ENCODE measurements at places on chromosomes 6 and 20.
A peak's percentile ranks its signal among the peaks of the same experiment; 100 is the strongest.

DNA sequence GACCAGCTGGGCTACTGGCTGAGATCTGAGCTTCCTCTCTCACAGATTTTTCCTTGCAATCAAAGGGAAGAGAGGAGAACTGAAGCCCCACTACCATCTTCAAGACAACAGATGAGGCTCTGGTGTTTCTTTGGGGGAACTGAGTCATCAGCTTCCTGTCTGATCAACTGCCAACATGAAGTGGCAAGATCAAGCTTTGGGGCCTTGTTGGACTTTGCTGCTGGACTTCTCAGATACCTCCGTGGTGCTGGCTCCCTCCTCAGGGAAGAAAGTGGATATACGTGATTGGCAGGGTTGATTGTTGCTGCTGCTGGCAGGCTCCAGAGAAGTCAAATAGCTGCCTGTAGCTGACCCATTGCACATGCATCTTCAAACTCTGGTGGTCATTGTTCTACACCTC is 3.6 kb upstream of the TOX2 start:
- no peak for DNase-seq

GRCh38 chr6:70371454-70372105 is 41.7 kb upstream of the FAM135A start:
- no peak for DNase-seq

- DNase-seq = peak; percentile 69
These were observed 25.3 kb downstream of the BFSP1 start for GRCh38 chr20:17505636-17506517.

GRCh38 chr6:8069631-8070284 is 5.6 kb upstream of the BLOC1S5 start:
- no peak for DNase-seq

- no peak for DNase-seq
These were observed 142.5 kb downstream of the KLHL32 start for GRCh38 chr6:97067045-97067444.

DNA sequence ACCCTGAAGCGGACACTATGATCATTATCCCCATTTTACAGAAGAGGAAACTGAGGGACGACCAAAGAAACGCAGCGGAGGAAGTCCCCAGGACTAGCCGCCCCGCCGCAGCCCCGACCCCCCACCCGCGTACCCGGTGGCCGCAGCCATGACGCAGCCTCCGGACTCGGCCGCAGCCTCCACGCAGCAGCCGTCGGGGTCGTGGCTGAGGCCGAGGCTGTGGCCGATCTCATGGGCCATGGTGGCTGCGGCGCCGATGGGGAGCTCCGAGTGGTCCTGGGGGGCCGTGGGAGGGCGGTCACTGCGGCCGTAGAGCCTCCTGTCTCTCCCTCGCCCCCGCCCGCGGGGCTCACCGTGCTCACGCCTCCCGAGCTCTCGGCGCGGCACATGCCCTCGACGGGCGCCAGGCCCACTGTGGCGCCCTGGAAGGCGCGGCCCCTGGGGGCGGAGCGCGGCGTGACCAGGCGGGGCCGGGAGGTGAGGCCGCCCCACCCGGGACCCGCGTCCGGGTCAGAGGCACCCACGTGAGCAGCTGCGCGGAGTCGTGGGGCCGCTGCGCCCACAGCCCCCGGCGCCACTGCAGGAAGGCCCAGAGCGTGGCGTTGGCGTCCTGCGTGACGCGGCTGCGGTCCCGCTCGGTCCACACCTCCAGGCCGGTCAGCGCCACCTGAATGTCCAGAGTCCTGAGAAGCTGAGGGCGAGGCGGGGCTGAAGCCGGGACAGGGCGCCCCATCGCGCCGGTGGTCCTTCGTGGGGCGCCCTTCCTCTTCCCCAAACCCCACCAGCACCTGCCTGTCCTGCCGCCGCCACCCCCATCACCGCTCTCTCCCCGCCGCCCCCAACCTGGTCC is 8.4 kb downstream of the ADAM33 start:
- no peak for DNase-seq

- peak; percentile 11 for DNase-seq
These were observed 5.5 kb upstream of the SOX4 start for GRCh38 chr6:21587961-21588480.

- no peak for DNase-seq
These were observed 22.9 kb downstream of the DEK start for GRCh38 chr6:18241208-18242038.

- no peak for DNase-seq
These were observed 28.1 kb downstream of the ACTR5 start for GRCh38 chr20:38776363-38776762.

GRCh38 chr6:35811699-35811995 is 6.5 kb downstream of the LHFPL5 start:
- no peak for DNase-seq

- no peak for DNase-seq
These were observed 333.9 kb upstream of the IRAK1BP1 start for GRCh38 chr6:78533426-78533825.

DNA sequence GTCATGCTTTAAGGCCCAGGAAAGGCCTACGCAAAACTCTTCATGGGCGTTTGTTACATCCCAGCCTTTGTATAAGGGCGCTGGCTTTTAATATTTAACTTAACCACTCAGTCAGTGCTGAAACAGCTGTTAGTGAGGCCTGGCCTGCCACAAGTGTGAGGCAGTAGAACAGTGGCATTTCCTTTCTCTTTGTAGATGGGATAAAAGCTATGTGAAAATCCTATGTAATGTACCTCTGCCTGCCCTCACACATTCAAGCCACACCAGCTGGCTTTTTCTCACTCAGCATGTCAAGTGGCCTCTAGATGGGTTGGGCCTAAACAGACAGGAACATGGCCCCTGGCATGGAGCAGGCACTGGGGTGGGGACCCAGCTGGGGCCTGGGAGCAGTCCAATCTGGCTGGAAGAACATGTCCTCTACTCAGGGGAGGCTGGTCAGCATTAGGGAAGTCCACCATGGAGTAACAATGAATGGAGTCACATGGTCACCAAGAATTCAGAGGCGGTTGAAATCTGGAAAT is 20.7 kb downstream of the CGA start:
- DNase-seq = no peak

- DNase-seq = no peak
These were observed 378 bp upstream of the LAMA2 start for GRCh38 chr6:128882560-128882959.

DNA sequence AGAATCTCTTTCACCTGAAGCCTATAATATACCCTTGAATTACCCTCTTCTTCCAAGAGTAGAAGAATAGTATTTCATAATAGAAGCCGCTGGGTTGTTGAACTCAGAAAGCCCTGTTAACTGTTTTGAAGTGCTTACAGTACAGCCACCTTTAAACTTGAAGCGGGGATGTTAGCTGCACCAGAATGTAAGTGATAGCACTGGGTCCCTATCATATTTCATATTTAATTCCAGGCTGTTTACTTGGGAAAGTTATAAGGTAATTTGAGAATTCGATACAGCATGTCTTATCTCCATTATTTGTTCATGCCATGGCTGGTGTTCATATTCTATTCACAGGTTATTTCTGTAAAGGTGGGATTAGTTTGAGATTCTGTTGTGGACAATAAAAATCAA is 63.5 kb upstream of the VSTM2L start:
- no peak for DNase-seq

GRCh38 chr6:89525786-89526562 is 93.0 kb downstream of the ANKRD6 start:
- no peak for DNase-seq

DNA sequence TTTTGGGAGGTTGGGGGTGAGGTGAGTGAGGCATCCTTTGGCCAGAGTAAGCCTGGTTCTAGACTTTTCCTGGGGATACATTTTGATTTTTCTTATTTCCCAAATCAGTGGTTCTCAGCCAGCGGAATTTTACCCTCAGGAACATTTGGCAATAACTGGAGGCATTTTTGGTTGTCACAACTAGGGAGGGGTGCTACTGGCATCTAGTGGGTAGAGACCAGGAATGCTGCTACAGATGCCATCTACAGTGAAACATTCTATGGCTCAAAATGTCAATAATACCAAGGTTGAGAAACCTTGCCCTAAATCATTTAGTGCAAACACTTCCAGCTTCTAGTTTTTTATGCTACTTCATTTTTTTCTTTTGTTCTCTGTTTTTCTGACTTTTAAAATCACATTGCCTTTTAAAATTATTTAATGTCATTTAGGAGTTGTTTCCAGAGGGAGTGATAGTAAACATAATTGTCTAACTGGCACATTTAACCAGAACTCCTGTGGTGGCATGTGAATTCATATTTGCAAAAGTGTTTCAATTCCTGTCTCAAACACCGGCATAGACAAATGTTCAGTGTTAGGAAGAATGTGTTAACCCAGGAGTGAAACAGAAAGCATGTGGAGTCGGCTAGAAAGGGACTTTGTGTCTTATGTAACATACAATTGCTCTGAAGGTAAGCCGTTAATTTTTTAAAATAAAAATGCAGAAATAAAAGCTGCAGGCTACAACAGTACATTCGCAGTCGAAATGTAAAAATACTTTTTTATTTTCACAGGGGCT is 59.0 kb downstream of the QRSL1 start:
- no peak for DNase-seq

GRCh38 chr20:41314386-41314785 is 3.1 kb downstream of the ZHX3 start:
- no peak for DNase-seq

GRCh38 chr6:107674995-107675738 is 148.9 kb downstream of the SCML4 start:
- peak; percentile 87 for DNase-seq

DNA sequence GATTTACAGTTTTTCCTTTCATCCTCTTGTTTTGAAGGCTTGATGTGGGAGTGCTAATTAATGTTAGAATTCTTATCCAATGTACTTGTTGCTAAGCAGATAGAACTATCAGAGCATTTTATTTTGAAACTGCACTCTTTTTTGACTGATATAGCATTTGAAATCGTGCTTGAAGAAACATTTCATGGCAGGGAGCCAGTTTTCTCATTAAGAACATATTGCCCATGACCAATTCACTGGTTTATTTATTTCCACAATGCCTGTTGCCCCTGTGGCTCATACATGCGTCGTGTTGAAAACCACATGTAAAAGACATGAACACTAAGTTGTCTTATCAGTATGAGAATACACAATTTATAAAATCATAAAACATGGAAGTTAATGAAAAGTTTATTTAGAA is 479.7 kb upstream of the FLRT3 start:
- no peak for DNase-seq

DNA sequence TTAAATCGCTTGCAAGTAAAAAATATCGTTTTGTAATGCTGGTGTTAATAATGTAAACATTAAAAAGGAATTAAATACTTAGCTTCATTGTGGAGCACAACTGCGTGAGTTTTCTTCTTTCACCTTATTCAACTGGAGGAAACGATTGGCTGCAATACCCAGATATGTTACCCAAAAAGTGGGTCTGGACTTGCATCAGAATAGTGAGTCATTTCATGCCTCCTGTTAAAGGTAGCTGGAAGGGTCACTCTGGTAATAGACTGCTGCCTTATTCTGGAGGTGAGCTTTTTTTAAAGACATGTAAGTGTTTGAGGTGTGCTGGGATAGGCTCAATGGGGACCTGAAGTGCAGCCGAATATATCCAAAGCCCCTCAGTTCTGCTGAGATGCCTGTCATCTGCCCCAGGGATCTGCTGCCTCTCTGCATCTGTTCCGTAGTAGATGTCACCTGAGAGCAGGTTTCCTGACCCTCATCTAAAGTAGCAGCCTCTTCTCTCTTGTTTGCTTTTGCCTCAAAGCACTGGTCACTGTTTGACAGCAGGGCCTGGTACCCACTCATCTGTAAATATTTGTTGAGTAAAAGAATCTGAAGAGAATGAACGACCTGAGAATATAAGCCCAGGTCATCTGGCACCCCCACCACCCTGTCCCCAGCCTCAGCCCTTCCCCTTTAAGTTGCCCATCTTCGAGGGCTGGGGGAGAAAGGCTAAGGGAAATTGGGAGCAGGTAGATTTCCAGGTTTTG is 5.6 kb upstream of the UQCC2 start:
- no peak for DNase-seq

DNA sequence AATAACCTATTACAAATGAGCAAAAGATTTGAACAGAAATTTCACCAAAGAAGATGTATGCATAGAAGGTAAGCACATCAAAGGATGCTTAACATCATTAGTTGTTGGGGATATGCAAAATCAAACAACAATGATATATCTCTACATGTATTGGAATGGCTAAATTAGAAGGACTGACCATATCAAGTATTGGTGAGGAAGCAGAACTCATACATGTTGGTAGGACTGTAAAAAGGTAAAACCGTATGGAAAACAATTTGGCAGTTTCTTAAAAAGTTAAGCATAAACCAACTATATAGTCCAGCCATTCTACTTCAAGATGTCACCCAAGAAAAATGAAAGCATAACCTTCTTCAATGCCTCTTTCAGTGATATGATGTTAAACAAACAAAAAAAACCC is 114.0 kb downstream of the MYB start:
- no peak for DNase-seq

DNA sequence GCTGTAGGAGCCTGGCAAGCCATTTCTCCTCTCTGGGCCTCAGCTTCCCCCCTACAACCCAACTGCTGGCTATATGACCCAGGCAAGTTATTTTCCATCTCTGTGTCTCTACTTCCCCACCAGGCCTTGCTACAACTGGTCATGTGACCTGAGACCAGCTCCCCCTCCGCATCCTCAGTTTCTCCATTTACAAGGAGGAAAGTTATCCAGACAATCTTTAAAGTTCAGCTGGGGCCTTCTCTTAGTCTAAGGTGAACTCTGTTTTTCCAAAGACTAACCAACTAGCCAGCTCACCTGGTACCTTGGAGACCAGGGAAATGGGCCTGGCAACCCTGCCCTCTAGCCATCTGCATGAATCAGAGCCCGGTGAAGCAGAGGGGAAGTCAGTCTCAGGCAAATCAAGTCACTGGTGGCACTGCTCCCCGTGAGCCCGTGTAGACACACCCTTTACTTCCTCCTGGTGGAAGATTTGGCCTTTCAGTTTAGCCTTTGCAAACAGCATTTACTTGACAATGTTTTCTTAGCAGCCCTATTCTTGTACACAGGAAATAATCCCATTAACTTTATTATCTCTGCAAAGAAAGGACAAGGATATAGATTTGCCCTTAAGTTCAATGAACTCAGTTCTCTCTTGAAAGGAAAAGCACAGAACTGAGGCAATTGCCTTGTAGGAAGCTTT is 157.7 kb downstream of the VEGFA start:
- no peak for DNase-seq

GRCh38 chr6:4404415-4404814 is 269.0 kb upstream of the ECI2 start:
- no peak for DNase-seq
